Cerebellar cortex (tissue), 1 donor: ENCODE measurements at places on chromosomes 11 and 22.

- DNase-seq, result no peak
These were observed 829.7 kb upstream of the FAT3 start for GRCh38 chr11:91394727-91395414.

DNA sequence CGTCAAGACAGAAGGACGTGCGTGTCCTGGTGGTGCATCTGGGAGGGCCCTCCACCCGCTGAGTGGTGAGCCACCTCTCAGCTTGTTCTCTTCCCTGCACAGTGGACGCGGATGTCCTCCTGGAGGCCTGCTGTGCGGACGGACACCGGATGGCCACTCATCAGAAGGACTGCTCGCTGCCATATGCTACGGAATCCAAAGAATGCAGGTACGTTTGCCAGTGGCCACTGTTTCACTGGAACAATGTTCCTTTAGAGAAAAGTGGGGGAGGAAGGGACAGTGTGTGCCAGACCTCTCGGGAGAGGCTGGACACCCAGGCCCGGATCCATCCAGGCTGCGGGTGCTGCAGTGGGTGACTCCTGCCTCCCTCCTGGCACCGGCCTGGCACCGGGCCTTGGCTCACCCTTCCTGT is 15.9 kb downstream of the FBLN1 start:
- DNase-seq, result peak; percentile 36

DNA sequence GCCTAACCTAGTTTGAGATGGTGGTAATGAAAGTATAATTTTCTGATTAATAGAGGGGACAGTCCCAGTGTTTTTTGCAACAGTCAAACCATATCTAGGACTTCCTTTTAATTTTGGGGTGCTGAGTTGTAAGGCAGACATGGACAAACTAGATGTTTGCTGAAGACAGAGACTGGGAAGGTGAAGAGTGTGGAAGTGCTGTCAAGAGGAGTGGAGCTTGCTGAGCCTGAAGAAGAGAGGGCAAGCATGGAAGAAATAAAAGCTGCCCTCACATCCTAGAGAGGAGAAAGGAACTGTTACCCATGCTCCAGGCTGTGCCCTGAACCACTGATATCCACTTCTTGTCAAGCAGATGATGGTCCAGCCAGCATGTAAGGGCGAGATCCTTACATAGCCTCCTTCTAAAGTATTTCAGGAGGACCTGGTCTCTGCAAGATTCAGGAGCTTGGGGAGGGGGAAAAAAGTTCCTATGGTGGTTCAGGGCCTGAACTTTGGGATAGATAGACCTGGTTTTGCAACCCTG is 51.4 kb downstream of the PRR5L start:
- DNase-seq, result no peak

DNA sequence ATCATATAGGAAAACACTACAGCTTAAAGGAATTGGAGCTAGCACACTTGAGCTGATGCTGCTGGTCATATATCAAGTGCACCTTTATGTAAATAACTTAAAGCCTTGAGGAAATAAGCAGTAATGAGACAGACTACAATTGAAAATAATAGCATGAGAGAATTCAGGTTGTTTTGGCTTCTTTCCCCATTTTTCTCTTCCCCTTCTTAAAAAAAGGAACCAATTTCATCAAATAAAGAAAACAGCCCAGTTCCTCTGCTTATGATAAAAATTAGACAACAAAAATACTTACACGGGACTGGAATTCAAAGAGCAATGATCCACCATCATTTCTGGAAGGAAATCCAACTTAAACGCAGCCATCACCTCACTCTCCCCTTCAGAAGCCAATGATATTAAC is 50.2 kb upstream of the RAPSN start:
- DNase-seq, result no peak

- no peak for DNase-seq
These were observed 161.8 kb downstream of the KIRREL3 start for GRCh38 chr11:126838779-126839178.

GRCh38 chr11:130066338-130066737 is 3.4 kb upstream of the APLP2 start:
- no peak for DNase-seq

- no peak for DNase-seq
These were observed 127.2 kb upstream of the TBCEL start for GRCh38 chr11:120896687-120897086.

DNA sequence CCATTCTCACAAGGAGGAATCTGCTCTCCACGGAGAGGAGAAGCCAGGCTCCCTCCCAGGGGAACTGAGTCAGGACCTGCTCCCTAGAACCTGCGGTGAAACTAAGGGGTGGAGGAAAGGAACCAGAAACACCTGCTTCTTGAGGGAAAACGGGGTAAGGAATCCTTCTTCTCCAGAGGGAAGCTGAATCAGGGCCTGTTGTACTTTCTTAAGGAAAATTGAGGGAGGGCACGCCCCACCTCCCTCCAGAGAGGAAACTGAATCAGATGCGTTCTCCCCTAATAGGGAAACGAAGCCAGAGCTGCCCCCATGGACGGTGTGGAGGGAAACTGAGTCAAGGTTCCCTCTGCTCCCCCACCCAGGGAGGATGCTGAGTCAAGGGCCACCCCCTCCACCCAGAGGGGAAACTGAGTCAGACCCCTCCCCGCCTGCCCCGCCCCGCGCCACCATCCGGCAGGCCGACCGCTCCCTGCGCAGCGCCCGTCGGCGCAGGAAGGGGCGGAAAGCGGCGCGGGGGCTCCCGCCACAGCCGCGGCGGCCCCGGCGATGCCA is 393 bp downstream of the RELA start:
- DNase-seq, result no peak

DNA sequence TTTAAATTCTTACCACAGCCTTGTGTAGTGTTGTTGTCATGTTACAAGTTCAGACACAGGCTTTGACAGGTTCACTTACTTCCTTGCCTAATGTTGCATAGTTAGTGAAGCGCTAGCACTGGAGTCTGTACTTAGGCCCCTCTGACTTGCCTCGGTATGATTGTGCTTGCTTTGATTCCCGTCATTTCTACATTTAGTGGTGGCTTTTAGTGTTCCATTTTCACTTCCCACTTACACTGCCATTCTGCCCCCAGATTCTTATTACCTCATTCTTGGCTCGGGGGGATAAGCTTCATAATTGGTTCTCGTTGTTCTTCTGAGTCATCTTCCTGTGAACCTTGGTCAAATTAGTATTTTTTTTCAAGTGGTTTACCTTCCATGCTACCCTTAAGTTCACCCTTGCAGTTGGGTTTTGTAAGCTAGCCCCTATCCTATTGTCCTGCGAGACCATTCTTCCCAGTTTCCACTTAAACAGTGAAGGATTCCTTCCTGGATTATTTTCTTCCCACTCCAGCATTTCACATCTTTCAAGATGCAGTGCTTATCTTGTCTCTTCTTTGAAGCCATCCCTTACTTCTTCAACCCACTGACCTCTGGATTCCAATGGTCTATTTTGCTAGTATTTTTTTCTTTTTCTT is 68.7 kb downstream of the DDX10 start:
- no peak for DNase-seq

GRCh38 chr11:18671246-18671645 is 27.3 kb upstream of the TMEM86A start:
- DNase-seq, result no peak

DNA sequence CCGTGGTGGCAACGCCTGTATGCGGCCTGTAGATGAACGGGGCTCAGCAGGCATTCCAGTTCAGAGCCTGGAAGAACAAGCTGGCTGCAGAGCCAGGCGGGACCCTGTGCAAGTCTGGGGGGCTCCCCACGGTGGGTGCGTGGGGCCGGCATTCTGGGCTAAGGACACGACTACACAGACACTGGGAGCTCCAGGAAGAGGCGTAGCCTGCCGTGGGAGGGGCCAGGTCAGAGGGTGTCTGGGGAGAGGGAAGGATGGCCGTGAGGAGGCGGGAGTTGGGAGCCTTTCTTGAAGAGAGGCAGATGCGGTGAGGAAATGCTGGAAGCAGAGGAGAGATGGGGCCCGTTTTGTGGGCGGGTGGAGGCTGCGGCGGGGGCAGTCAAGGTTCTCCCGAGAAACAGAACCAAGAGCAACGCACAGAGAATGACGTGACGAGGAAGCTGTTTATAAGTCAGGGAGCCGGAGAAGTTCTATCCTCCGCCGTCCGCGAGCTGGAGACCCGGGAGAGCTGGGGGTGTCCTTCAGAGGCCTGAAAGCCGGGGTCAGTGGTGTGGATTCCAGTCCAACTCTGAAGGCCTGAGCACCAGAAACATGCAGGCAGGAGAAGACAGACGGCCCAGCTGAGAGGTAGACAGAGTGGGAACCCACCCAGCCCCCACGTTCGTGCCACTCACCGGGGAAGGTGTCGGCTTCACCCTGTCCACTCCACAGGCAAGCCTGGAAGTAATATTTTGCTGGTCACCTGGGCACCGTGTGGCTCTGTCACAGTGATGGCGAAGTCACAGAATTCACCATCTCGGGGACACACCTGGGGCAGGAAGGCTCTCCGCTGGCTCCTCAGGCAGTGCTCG is 529.6 kb downstream of the BRD1 start:
- no peak for DNase-seq

DNA sequence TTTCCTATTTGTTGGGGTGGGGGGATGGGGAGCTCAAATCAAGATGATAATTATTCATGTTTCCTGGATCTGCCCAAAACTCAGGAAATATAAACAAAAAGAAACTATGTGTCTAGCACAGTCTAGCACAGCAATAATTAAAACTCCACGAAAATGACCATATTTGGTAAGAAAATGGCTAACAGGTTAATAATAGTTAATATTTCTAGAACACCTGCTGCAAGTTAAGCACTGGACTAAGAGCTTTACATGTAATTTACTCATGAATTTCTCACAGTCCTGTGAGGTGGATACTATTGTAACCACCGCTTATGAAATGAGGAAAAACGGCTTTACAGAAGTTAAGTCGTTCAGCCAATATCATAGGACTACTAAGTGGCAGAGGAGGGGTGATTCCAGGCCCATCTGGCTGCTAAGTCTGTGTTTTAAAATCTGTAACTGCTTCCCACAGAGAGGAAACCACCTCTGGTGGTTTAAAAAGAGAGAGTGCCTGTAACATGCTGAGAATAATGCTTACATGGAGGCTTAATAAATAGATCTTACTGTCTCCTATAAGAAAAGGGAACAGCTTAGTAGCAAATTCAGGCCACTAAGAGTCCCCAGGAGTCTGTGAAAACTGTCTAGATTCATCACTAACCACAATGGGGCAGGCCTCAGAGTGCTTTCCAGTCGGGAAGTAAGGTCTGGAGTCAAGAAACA is 11.0 kb upstream of the AMOTL1 start:
- no peak for DNase-seq

DNA sequence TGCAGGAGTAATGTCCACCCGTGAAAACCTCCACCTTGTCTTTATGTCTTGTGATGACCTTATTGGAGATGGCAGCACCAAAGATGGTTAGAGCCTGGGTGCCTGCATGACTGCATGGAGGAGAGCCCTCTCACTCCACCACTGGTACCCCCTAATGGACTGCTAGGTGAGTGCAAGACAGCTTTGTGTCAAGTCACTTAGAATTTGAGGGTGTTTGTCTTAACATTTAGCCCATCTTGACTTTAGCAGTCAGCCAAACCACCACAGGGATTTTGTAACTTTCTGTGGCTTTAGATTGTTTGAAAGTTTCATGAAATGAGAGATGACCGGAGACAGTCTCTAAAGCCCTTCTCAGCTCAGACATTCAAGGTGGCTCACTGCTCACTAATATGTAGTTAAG is 232.9 kb upstream of the NCAM1 start:
- DNase-seq, result no peak

DNA sequence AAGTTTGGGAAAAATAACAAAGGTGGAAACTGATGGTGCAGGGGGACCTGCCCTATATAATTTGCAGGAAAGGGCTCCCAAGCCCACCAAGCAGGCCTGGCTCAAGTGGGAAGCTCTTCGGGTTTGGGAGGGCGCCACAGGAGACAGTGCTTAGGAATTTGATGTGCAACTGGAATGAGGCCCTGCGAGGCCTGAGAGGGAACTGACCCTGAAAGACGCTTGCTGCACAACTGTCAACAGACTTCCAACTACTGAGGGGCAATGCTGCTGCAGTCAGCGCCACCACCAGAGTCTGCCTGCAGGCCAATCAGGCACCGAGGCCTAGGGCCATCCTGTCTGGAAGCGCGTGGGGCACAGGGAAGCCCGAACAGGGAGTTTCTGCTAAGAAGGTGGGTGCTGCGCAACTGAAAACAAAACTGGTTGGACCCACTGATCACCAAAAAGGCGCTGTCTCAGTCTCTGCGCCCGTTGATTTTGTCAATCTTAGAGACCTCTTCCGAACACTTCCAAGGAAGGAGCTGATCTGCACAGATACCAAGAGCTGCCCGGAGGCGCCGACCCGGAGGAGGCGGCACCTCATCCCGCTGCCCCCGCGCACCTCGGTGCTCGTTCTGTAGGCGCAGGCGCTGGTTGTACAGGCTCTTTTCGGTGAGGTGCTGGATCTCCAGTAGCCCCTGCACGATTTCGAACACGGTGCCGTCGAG is 667 bp downstream of the DGCR6L start:
- DNase-seq, result peak; percentile 35
